Right ventricle myocardium superior (tissue), 1 donor: ENCODE measurements at places on chromosomes 2 and 18. TPM values are rescaled to one million over a fixed set of nuclear protein-coding genes. Genes with fewer than 3 reads are reported as not detected.

- no peak for DNase-seq
These were observed 107.6 kb downstream of the SMIM21 start for GRCh38 chr18:75319905-75320304.

GRCh38 chr2:180690611-180691010 lies 289.8 kb upstream of the UBE2E3 start:
- no peak for DNase-seq

DNA sequence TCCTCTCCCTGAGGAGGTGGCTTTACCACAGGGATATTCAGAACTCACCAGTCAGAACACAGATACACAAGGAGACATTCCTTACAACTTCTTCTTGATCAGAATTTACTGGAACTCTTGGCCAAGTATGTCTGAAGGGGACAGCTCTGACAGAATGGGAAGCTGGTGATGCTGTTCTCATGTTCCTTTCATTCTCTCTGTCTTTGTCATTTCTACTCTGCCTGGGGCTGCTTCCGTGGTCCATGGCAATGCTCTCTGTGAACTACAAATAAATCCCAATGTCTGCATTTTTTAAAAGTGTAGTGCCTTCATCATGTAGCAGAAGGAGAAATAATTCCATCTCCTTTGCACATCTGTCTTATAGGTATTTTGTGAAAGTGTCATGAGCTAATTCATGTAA lies 730.3 kb downstream of the CNTNAP5 start:
- no peak for DNase-seq

DNA sequence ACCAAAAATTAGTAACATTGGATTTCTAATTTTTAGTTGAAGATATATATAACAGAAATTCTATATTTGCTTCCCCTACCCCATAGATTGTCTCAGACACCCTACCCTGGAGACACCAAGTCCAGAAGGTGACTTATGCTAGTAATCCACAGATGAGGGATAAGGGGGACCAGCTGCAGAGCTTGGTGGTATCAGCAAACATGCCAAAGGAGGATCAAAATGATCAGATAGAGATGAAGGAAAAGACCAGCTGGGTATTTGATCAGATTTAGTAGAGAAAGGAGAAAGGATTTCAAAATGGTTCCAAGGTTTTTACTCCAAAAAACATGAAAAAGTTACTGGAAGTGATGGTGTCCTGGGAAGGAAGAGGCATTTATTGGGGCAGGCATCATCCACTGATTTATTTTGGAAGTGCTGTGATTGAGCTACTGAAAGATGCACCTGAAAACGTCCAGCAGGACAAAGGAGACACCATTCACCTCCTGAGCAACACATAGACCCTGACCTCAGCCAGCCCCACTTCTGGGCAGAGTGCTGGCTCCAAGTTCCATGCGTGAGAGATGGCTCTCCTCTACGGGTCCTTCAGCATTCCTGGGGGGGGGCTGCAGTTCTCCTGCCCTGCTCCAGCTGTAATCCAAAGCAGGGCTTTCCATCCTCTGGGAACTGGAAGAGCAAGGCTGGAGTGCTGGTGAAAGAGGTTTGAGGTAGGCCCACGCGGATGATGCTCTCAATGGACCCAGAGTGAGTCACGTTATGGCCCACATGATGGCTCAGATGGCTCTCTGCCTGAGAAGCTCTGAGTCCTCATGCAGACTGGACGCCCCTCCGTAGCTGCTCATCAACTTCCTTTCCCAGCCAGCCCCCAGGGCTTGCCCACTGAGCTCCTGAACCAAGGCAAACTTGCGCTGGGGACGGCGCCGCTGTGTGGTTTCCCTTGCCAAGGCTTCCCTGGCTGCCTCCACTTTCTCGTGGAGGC lies 3.7 kb upstream of the LRRFIP1 start:
- no peak for DNase-seq

DNA sequence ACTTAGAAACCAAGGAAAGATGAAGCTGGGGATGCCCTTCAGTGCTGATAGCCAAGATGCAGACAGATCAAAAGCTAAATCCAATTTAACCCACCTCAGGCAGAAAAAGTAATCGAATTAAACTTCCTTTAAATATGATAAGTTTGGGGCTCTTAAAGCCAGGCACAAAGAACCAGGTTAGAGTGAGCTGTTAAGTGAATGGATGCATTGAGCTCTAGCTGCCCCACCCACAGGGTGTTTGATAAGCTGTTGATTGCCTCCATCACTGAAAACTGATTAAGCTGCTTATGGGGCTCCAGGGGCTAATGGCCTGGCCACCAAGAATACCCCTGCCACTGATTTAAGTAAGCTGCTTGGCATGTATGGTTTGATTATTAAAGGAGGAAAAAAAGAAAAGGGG lies 119.8 kb downstream of the PLEKHM3 start:
- DNase-seq, result no peak

- no peak for DNase-seq
These were observed 610.9 kb upstream of the SALL3 start for GRCh38 chr18:78368726-78369125.

DNA sequence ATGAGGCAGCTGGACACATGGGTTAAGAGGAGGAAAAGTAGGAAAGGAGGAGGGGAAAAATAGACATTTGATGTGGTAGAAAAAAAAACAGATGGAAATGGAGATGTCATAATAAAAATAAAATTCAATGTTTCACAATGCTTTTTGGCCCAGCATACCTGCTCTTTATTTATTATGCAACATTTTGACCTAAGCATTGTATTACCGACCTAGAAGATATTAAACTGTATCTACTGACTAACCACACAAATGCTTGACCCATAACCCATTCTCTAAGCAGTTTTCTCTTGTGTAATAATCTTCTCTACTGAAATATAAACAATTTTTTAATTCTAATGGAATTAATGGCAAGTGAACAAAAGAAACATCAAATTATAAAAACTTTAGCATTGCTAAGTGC lies 362.3 kb downstream of the FBXO15 start:
- no peak for DNase-seq

DNA sequence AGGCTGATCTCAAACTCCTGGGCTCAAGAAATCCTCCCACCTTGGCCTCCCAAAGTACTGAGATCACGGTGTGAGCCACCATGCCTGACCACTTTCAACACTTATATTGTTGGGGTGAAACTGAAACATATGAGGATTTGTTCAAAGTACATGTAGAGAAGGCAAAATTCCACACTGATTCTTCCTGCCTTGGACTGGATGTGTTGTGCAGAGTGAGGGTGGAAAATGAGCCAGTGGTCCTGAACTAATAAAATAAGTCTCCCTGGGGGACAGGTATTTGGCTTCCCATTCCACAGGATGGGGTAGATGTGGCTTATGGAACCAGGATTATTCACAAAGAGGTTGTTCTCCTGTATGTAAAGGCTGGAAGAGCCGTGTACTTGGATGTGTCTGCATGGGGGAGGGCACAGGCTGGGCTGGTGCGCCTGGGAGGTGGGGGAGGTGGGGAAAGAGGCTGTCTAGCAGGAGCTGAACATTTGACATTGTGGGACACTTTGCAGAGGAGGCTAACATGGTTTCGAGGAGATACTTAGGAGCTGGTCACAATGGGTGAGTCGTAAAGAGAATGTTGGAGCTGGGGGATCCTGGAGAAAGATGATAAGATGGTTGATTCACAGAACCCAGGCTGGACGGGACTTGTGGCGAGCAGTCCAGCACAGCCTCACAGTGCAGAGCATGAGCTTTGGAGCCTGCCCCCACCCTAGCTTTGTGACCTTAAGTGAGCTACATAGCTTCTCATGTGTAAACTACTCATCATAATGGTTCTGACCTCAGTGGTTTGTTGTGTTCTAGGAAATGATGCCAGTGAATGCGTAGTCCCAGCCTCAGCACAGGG lies at the start of gene TXNDC2:
Gene TXNDC2 (plus strand): TSS at position 804 of the 835 bp plus-strand sequence. CDS start 708 bp downstream, outside the sequence.
- no peak for DNase-seq

DNA sequence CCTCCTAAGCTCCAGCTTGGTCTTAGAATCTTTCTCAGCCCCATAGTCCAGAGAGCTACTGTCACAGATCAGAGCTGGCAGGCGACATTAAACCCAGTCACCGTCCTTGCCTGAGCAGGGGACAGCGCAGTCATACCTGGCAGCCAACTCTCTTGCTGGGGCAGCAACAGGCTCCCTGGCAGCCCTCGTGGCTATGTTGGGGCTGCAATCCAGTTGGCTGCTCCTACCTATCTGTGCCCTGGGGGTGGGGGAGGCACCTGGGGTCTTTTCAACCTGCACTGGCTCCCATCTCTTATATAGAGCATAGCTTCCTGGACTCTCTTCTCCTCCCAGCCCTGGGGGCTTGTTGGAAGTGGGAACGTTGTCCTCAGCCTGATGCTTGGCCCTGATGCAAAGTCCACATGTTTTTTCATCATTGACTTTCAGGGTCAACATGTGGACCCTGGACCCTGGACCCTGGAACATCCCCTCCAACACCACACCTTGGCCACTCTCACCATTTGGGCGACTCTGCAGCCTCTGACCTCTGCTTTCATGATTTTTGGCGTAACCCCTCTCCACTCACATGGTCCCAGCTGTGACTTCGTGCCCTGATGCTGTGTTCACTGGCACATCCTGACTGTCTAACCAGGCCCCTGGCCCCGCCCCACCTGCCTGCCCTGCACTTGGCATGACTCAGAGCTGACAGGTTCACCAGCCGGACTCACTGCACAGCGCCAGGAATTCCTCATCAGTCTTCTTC lies 45.6 kb downstream of the ATOH8 start:
- DNase-seq, result peak; percentile 69

GRCh38 chr18:60247103-60247502 lies 125.5 kb downstream of the MC4R start:
- DNase-seq, result no peak

DNA sequence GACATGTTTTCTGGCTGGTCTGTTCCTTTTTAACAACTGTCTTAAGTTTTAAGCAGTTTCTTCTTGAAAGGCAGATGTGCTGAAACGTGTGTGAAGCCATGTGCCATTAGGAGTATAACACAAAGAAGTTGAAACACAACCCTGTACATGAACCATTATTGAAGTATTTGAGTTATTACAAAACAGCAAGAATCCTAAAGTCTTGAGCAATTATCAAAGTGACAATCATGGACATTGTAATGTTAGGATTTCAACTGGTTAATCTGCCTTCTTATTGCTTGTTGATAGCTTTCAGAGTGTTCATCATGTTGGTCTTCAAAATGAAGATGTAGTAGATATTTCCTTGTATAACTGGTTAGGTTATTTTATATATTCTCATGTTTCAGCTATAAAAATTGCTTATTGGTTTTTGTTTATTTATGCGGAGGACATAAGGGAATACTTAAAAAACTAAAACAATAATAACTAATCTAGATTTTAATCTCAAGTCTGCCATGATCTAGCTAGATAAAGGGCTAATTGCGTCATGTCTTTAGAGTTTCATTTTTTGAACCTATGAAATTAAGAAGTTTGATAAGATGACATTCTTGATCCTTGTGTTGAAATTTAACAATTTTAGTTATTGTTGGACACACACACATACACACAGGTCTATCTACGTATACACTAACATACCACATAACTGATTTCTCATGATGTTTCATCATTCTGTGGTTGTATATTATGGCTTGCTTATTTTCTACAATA lies 21.1 kb downstream of the PPP1R1C start:
- DNase-seq, result no peak

DNA sequence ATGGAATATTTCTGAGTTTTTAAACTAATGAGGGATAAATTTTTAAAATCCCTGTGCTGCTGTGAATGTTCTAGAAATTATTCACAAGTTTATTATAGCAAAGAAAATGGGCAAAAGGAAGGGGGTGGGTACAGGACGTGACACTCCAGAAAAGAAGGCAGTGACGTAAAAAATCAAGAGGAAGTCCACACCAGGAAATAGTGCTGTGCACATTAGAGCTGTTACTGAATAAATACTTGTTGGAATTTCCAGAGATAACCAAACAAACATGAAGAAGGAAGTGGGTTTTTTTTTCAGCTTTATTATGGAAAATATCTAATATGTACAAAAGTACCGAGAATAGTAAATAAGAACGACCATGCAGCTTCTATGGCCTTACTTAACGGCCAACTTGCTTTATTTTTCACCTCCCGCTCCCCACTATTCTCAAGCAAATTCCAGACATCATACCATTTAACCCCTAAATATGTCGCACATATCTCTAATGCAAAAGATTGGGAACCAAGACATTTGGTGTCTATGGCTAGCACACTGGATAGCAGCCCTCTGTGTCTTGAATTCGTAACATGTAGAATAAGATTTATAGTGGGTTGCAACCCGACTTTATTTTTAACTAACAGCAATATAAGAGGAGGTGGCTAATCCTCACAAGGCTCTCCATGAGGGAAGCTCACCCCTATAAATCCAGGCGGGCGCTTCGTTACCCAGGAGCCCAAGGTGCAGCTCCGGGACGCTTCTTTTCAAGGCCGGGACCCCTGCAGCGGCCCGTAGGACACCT lies 580 bp upstream of the NDUFV2 start:
- DNase-seq, result no peak

- peak; percentile 87 for DNase-seq
These were observed 109.6 kb downstream of the SH3RF3 start for GRCh38 chr2:109238580-109238979.

Gene CIDEA
- total RNA-seq, result 0.91 TPM

Gene UGT1A5
- total RNA-seq, result not detected

Gene CRYBA2
- not detected for total RNA-seq

Gene TCF23
- total RNA-seq, result not detected

Gene TMEM169
- 0.62 TPM for total RNA-seq

Gene CHRNG
- not detected for total RNA-seq
